ENCODE measurements at places on chromosomes 4 and X.

GRCh38 chr4:33116871-33117270 is 2396.7 kb downstream of the PCDH7 start:
- no peak for DNase-seq

- no peak for DNase-seq
Measured at GRCh38 chrX:81392396-81392795, 190.5 kb downstream of the SH3BGRL start.

- no peak for DNase-seq
Measured at GRCh38 chr4:121789960-121790829, 10.9 kb upstream of the EXOSC9 start.

- DNase-seq: no peak
Measured at GRCh38 chr4:180060159-180060889, 2182.9 kb upstream of the TENM3 start.

GRCh38 chrX:40013266-40014195 is 84.2 kb downstream of the BCOR start:
- DNase-seq: no peak

GRCh38 chr4:184335520-184335919 is 117.8 kb upstream of the ENPP6 start:
- no peak for DNase-seq

Measured in activated gamma-delta T cell treated with anti-CD3 and anti-CD28 coated beads, Interleukin-2, amount 50 U/mL, for 16 hours (primary cell).